ENCODE measurements at places on chromosomes 1 and 21. TPM values are rescaled to one million over a fixed set of nuclear protein-coding genes. Genes with fewer than 3 reads are reported as not detected.
A peak's percentile ranks its signal among the peaks of the same experiment; 100 is the strongest.

GRCh38 chr1:234111458-234112142, 207.1 kb downstream of the SLC35F3 start:
- DNase-seq, result peak; percentile 12

Gene RBBP4
- 186 TPM for total RNA-seq

Gene DIO1
- total RNA-seq, result not detected

Gene PIGK
- 26.9 TPM for total RNA-seq
